ENCODE measurements at places on chromosomes 1 and 21. TPM values are rescaled to one million over a fixed set of nuclear protein-coding genes. Genes with fewer than 3 reads are reported as not detected.

DNA sequence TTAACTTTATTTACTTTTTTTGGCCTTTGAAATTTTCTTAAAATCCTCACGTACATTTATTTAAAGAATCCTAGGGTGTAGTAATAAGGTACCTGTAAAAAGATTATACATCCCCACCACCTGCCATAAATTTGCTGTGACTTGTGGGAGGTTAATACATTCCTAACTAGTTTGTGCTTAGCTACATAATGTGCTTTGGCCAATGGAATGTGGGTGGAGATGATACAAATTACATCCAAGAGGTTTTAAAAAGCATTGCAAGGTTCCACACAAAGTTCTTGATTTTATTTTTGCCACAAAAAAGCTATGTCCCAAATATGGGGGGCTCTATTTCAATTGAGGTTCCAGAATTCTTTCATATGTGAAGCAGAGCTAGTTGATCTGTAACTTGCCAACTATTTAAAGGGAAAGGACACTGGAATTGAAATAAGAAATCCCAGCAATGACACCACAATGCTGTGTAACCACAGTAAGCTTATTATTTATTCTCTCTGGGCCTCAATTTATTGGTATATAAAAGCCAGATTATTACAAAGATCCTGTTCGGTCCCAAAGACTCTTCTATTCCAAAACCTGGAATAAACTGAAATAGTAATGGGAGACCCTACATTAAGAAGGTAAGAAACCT lies 15.7 kb downstream of the ASPM start:
- DNase-seq = no peak
- no peak overlapping the region for H3K4me3 ChIP-seq
- H3K4me1 ChIP-seq = no peaks in the 10 kb centered on the region

DNA sequence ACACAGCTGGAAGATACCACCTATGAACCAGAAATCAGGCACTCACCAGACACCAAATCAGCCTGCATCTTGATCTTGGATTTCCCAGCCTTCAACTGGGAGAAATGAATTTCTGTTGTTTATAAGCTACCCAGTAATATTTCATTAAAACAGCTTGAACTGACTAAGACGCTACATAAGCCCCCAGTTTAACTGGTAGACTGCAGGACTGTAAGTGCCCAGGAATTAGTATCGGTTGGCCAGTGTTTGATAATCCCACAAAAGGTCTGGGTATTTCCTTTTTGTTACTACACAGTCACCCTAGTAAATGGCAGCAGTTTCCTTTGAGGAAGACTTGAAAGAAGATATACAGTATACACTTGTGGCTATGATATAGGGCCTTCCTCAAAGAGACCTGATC lies 7.3 kb upstream of the SLC35D1 start:
- no peak for DNase-seq
- H3K27ac ChIP-seq = no peak overlapping the region
- H3K4me1 ChIP-seq = no peaks in the 10 kb centered on the region
- H3K4me3 ChIP-seq = no peak overlapping the region
- no peaks in the 10 kb centered on the region for H3K36me3 ChIP-seq
- H3K27me3 ChIP-seq = no peaks in the 10 kb centered on the region

Gene CYP4X1
- 3.0 TPM for polyA plus RNA-seq

Gene ARHGEF16
- polyA plus RNA-seq = 39.7 TPM

Gene IL19
- not detected for polyA plus RNA-seq
